ENCODE measurements at places on chromosomes 11 and 22.

DNA sequence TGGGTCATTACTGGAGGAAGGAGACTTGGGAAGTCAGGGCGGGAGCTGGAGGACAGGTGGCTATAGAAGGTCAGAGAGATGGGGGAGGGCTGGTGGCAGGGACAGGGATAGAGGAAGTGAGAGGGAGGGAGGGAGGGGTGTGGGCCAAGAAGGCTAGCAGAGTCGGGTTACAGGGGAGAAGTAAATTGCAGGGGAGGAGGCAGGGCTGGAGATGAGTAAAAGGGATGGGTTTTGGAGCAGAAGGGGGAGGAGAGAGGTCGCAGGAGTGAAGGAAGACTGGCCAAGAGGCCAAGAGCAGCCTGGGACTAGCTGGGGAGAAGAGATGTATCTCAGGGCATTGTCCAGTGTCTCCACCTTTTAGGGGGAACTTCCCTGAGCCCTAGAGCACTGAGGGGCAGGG is 33.0 kb downstream of the LRRC10B start:
- no peak for DNase-seq

- no peak for DNase-seq
These were observed at the start of gene MB for GRCh38 chr22:35617137-35617755. Gene MB (minus strand): TSS chr22:35617329. CDS start chr22:35617257, 72 bp downstream.

DNA sequence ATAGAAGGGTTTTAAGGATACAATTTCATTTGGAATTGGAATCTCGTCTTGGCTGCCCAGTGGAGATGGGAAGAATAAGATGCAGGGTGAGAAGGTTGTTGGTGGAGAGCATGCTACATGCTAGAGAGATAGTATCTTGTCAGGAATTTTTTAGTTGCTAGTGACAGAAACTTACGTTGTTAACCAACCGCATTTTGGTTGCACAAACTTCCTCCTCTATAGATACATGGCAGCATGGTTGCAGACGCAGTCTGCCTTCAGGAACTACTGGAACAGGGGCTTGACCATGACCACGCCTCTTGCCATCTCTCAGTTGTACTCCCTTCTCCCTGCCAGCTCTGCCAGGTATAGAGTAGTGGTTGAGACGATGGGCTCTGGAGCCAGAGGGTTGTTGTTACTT is 13.5 kb upstream of the CCDC90B start:
- DNase-seq: no peak

GRCh38 chr22:38870791-38871359 is 1.1 kb downstream of the CBX6 start:
- DNase-seq: no peak

DNA sequence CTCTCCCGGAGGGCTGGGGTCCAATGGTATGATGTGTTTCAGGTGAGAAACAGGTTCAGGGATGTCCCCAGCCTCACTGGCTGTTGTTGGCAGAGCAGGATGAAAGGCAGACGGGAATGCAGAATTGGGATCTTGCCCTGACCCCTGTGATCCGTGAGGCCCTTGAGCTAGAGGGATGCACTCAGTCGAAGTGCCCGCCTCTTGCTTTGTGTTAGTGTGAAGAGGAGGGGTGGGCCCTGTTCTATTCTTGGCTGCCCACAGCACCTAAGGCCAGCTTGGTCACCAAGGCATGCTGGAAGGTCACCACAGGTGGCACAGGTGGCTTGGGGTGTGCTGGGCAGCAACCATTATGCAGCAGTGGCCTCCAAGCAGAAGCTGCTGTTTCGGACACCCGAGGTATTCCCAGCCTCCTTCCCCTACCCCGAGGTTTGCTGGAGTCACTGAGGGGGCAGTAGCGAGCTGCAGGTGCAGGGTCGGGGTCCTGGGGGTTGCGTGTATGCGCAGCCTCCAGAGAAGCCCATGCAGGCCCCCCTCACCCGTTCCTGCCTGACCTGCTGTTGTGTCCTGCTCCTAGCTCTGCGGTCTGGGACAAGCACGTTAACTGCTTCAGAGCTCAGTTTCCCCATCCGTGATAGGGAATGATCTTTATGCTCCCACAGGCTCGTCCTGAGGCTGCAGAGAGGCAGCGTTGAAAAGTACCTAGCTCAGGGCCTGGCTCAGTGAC is 13.0 kb downstream of the LRP5 start:
- DNase-seq: no peak

DNA sequence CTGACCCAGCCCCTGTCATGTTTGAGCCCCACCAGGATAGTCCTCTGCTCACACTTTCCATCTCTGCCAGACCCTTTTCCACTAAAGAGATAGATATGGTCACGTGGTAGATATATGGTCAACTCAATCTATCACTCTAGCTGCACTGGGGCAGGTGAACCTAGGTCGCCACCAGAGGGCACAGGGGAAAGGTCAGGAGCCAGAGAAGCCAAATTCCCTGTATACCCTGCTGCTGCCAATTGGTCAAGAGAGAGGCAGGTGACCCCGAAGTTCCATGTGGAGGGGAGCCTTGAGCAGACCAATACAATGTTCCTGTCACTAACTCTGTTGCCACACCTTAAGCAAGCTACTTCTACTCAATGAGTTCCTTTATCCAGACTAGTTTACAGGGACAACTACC is 101.1 kb upstream of the GALNT18 start:
- DNase-seq: no peak

DNA sequence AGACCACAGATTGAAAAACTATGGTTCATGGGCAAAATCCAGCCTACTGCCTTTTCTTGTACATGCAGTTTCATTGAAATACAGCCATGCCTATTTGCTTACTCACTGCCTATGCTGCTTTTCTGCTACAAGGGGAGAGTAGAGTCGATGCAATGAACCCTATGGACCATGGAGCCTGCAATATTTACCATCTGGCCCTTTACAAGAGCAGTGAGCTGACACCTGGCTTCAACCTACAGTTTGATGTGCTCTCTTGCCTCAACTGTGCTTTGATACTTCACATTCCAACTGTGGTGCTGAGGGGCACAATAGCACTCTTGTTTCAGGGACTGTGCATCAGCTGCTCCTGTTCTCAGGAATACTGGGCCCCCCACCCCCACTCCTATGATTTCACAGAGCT is 239.5 kb upstream of the SORL1-AS1 start:
- DNase-seq: no peak

DNA sequence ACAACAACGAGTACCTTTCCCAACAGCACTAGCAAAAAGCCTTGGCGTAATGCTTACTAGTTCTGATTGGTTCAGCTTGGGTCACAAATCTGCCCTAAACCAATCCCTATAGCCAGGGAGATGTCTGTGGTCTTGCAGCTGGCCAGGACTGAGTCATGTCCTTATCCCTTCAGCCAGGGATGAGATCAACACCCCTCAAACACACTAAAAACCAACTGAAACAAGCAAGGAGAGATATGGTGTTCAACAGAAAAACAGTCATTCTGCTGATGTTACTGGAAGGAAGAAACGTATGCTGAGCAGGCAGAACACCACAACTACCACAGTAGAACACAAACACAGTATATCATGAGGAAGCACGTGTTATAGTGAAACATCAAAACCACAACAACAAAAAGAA is 375.6 kb downstream of the LARGE1 start:
- no peak for DNase-seq

GRCh38 chr11:131146827-131147490 is 223.5 kb upstream of the NTM start:
- no peak for DNase-seq

DNA sequence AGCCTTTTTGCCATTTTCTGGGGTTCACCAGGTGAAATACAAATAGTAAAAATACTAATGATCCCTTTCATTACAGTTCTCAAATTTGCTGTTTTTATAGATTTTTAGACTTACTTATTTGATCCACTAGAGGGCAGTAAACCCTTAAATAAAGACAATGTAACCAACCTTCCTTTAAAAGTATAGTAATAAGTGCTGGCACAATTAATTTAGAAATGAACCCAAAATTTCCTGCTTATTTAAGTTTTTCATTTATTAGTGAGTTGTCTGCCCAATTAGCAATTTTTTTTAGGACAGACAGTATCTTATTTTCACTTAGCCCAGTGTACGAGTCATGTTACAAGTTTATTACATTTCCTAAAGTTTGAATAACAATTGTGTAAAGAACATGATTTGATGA is 4.7 kb downstream of the DDIAS start:
- no peak for DNase-seq

DNA sequence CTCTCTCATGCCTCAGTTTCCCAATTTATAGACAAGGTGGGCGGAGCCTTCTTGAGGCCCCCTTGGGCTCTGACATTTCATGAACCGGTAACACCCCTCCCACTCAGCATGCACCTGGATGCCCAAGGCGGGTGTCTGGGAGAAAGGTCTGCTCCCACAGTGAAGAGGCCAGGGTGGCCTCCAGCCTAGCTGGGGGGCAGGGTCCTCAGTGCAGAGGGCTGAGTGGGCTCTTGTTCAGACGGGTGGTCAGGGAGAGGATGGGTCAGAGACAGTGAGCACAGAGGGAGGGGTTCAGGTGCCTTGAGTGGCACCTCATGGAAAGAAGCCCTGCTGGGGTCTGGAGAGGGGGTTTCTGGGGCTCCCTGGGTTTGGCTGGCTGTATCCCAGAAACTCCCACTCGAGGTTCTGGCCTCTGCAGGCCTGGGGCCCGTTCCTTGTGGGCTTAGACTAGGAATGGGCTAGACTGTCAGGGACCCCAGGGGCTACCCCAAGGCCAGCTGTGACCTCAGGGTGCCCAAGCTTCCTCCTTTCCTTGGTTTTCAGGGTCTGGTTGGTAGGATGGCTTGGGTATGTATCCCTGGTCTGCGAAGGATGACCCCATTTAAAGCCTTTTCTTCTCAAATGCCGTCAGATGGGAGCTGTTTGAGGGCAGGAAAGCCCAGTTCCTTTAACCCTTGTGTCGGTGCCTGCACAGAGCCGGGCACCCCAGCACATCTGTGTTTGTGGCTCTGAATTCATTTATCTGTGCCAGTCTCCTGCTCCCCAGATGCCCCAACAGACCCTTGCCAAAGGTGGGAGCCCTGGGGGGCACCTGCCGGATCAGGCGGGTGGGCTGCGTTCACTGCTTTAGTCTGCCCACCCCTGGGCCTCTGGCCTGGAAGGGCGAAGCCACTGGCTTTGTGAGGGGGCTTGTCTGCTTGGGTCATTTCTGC is 1.2 kb downstream of the SYNGR1 start:
- no peak for DNase-seq

DNA sequence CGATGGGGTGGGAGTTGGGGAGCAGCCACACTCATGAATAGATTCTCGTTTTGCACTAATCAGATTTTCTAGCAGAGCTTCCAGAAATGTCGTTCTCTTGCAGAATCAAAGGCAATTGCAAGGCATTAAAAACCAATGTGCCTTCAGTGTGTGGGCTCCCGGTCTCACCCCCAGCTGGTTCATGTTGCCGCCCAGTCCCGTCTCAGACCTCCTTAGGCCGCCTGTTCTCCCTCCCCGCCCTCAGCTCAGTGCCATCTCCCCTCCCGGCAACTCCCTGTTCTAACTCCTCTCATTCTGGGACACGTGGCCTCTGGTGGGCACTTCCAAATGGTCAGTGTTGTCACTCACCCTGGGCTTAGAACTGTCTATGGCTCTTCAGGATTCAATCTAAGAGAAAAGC is 42.5 kb upstream of the SMIM38 start:
- DNase-seq: no peak

GRCh38 chr11:19092342-19092741 is 24.6 kb upstream of the ZDHHC13 start:
- no peak for DNase-seq

DNA sequence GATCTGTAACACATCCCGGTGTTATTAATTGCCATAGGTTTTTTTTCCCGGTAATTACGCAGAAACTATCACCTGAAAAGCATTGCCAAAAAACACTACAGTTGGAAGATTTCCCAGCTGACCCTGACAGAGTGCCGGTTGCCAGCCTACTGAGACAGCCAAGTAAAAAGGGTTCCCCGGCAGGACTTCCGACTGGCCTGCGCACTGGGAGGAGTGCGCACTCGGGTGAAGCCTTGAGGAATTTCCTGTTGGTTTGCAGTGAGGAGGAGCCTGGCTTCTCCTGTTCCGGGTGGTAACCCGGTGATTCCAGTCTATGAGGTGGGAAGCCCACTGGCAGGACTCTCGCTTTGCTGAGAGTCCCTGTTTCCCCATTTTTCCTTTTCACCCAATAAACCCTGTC is 52.1 kb downstream of the CNTF start:
- DNase-seq: no peak

DNA sequence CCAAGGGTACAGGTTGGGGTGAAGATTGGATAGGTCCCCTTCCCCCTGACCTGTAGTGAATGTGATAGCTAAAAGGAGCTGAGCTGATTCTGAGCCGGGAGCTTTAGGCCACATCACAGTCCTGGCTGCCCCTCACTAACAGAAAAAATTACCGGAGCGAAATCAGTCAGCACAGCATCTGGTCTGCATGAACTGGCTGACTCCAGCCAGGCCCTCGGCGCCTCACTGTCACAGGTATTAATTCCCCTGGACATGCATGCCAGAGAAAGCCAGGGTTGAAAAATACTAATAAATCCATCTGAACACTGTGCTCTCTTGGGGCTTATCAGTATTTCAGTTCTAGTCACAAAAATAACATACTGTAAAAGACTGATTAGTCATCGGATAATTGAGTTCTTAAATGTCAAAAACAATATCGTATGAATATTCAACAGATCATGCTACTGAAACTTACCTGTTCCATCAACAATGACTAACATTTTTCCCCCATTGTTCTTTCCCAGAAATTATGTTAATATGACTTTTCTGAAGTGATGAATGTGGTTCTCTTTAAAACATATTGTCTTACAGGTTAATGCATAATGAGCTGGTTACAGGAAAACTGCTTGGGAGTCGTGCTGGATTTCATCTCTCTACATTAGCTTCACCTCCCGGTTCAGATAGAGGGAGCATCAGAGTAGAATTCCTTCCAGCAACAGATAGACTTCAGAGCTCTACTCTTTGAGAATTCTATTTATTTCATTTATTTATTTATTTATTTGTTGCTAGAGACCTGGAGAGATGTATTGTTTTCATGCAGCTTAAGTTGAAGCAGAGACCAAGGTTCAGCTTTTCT is 387.7 kb downstream of the NXPE2 start:
- no peak for DNase-seq

DNA sequence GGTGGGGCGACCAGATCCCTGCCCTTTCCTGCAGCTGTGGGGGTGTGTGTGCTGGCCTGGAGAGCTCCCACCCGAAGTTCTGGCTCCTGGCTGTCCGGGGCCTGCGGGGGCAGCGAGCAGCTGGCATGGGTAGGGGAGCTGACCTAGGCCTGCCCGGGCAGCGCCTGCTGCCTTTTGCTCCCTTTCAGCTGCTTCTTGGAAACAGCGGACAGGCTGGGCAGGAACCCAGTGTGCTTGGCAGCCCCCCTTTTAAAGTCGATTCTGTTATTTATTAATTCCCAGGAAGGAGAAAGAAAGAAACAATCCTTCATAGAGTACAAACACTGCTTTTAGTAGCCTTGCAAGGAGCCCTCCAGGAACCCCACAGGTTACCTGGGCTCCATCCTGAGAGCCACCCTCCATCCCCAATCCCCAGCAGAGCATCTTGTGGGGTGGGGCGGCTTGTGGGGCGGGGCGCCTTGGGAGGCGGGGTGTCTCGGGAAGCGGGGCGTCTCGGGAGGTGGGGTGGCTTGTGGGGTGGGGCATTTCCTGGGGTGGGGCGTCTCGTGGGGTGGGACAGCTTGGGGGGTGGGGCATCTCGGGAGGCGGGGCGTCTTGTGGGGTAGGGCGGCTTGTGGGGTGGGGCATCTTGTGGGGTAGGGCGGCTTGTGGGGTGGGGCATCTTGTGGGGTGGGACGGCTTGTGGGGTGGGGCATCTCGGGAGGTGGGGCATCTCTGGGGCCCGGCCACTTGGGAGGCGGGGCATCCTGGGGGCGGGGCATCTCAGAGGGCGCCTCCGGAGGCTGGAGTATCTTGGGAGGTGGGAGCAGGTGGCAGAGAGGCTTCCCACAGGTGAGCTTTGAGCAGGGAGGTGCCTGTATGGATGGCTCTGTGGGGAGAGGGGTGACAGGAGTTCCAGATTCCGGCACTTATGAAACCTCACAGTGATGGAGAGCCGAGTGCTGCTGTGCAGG is 7.0 kb downstream of the CD81 start:
- no peak for DNase-seq

- no peak for DNase-seq
These were observed 4.3 kb downstream of the GRK2 start for GRCh38 chr11:67270256-67271204.
